DMS79 treated with DMSO at 0.1 percent for 48 hours (cell line): ENCODE measurements at places on chromosomes 3 and 15.

GRCh38 chr3:114730397-114730796 lies 416.7 kb downstream of the ZBTB20 start:
- no peak for DNase-seq

DNA sequence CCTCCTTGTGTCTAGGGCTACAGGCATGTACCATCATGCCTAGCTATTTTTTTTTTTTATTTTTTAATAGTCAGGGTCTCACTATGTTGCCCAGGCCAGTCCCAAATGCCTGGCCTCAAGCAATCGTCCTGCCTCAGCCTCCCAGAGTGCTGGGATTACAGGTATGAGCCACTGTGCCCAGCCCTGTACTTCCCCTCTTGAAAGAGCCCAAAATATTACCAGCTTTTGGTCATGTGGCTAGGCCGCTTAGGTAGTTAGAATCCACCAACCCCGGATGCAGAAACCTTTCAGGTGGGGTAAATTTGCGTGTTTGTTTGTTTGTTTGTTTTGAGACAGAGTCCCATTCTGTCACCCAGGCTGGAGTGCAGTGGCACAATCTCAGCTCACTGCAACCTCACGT lies 132.8 kb upstream of the C2CD4B start:
- no peak for DNase-seq

- peak; percentile 50 for DNase-seq
Observed at GRCh38 chr15:67548862-67549651, 6.6 kb downstream of the MAP2K5 start.

GRCh38 chr3:74115906-74116305 lies 491.2 kb upstream of the PDZRN3 start:
- no peak for DNase-seq

DNA sequence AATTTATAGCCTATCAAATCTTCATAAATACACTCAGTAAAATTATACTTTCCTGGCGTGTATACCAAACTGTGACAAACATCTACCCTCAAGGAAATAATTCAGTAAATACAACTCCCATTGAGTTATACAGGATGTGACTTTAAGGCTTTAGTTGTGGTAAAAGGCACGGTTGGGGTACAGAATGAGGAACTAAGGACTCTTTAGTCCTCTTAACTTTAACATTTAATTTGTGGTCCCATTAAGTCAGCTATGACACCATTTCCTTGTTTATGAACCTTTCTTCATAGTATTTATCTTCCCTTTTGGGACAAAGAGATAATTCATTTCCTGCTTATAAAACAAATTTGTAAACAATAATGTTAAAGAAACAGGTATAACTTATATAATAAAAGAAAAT lies 30.2 kb downstream of the IFT80 start:
- no peak for DNase-seq

- no peak for DNase-seq
Observed at GRCh38 chr3:148828136-148828690, 602 bp downstream of the CPB1 start.

DNA sequence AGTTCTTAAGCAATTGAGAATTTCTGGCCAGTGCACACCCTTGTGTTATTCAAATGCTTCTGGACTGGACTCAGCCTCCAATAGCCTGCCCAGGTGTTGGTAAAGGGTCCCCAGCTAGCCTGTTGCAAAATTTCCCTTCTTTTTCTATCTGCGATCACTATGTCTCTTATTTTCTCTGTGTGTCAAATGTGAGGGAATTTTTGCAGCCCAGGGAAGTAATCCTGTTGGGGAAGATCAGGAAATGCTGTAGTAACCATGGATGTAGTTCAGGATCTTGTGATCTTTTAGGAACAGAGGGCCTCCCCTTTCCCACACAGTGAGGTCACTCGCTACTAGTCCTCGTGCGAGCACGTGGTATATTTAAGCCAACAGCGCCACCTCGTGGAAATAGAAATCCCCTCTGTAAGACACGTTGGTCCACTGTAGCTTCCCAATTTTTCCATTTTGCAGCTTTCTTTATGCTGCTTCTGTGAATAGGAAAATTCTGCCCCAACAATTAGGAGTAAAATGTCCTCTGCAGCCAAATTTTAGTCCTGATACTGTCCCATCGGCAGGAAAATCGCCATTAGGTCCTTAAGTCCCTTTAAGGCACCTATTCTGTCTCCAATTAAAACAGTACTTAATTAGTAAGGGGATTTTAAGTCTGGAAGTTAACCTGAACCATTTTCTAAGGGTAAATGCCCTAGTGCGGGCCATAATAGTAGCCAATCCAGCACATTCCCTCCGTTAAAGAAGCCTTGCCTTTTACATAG lies 4.0 kb upstream of the SMCO1 start:
- no peak for DNase-seq

DNA sequence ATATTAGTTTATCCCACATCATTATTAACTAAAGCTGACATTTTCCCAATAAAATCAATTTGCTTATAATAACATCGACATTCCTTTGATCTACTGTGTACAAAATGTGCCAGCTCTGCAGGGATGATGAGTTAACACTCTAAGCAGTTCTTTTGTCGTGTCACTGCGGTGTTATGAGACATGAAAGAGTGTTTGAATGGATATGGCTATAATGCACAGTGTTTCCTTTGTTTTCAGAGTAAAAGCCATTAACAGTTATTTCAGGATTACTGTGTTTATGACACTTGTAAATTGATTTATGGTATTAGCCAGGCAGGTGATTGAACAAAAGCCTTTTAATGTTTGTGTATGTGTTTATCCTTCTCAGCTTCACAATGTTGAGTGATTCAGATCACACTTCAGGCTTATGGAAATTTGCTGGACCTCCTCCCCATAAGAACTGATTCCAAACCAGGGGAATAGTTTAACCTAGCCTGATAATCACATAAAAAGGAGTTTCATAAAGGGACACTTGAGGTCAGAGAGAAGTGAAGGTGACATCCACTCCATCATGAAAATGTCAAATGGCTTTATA lies 115.7 kb downstream of the CHL1 start:
- DNase-seq = no peak

- DNase-seq = no peak
Observed at GRCh38 chr3:188083011-188083410, 70.9 kb upstream of the LPP start.

DNA sequence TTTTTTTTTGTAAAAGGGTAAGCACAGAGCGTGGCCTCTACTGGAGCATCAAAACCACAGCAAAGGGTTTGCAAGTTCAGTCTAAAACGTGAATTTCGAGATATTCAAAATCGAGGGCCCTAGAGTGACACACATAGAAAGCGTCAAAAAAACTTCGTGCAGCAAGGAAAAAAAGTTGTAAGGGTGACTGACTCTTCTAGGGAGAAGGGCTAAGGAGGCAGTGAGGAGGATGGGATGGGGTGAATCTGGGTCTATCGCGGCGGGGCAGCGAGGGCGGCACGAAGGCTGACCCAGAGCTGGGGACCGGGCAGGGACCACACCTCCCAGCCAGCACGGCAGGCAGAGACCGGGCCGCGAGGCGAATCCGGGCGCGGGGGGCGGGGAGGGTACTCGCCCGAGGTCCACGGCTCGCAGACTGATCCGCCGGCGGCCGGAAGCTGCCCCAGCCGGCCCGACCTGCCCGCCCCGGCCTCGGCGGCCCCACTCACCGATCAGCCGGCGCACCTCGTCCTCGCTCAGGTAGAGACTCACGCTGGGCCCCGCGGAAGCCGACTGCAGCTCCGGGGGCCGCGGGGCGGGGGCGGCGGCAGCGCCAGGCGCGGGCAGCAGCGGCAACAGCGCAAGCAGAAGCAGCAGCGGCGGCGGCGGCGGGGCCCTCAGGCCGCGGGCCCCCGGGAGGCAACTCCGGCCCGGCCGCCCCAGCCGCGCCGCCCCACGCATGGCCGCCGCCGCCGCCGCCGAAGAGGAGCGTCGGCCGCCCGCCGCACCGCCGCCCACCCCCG lies 533 bp downstream of the RYK start:
- DNase-seq = peak; percentile 14

DNA sequence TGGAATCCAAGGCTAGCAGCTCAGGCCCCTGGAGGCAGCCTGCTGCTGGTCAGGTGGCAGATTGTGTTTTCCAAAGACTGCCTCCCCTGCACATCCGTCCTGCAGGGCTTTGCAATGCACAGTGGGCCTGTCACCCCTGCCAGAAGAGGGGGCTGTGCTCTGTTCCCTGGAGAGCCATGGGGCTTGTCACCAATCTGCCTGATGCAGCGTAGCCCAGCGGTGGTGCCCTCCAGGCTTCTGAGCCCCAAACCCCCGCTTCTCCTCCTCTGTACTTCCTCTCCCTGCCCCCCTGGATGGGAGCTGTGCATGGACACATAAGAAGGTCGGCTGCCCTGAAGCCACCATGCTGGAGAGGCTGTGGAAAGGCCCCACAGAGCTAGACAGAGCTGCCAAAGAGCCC lies 10.0 kb upstream of the PLXNA1 start:
- DNase-seq = no peak

GRCh38 chr15:52658955-52659354 lies 20.2 kb downstream of the ATOSA start:
- DNase-seq = no peak

- no peak for DNase-seq
Observed at GRCh38 chr3:168219530-168219929, 123.8 kb upstream of the GOLIM4 start.

DNA sequence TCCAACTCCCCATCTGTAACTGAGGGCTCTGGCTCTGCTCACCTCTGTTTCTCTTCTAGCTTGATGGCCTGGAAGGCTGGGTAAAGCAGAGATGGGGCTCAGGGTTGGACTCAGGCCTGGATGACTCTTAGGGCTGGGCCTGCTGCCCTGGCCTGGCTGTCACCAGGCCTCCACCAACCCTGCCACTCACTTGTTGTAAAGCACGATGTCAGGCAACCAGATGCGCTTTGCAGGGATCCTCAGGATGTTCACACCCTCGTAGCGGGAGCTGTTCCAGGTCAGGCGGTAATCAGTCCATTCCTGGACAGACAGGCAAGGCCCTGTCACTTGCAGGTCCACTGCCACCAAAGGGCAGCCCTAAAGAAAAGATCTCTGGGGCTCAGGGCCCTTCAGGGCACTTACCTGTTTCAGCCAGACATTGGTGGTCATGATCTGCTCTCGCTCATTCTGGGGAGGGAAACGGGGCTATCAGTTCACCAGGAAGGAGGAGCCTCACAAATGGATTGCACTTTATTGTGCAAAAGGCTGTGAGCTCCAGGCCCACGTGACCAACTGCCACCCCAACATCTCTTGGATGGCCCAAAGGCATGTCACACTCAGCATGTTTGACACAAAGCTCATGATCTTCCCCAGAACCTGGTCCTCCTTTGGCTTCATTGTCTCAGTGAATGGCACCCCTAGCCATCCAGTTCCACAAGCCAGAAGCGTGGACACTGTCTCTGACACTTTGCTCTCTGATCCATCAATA lies 9.9 kb downstream of the CHRNB4 start:
- no peak for DNase-seq

DNA sequence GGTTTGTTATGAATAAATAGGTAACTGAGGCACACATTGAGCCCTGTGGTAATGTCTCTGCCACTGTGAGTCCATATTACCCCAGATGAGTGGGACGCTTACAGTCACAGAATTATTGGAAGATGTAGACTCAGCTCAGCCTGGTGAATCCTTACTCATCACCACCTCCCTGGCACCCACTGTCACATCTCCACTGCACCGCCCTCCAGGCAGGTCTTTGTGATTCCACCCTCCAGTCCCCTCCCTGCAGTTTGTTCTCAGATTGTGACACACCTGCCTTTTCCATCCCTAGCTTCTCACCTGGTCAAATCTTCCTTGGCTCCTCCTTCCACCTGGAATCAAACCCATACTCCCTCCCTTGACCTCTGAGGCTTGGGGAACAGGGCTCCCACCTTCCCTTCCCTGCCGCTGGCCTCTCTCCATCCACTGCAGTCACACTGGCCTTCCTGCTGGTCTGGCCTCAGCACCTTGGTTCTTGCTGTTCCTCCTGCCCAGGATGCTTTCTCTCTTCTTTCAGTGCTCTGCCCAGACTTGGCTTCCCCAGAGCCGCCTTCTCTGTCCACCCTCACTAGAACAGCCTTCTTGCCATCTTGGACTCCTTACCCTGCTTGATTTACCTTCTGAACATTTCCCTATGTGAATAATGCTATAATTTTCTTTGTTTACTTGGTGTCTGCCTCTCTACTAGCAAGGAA lies 9.4 kb downstream of the SLC6A20 start:
- peak; percentile 14 for DNase-seq

DNA sequence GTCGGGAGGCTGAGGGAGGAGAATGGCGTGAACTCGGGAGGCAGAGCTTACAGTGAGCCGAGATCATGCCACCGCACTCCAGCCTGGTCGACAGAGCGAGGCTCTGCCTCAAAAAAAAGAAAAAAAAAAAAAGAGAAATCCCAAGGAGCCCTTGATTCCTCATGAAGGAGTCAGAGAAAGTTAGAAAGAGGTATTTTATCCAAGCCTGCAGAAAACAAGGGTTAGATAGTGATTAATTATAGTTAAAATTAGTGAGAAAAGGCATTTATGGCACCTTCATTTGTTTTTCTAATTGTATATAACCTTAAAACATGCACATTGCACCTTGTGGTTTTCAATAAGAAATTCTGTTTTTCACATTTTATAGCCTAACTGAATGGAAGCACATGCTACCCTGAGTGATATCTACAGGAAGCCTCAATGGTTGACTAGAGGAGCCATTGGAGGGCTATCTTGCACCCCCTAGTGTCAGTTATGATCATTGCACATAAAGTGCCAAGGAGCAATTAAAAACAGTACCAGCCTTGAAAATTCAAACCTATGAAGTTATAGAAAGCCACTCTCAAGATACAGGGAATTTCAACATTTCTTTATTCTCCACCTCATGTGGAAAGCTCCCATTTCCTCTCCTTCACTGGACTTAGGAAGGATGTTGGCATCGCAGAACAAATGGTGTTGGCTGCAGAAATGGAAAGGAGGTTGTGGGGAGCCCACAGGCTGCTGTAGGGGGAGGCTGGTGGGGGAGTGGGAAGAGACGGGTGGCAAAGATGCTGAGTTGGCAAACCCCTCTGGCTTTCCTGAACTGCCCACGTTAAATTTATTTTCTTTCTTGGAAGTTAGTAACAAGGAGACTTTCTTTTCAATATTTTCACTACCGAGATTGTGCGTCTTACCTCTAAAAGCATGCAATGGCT lies 48.5 kb downstream of the ITGA11 start:
- no peak for DNase-seq

- DNase-seq = no peak
Observed at GRCh38 chr15:27854601-27855000, 244.5 kb downstream of the OCA2 start.

GRCh38 chr15:81265256-81265943 lies 58.5 kb downstream of the STARD5 start:
- DNase-seq = no peak

GRCh38 chr3:190281308-190282051 lies 40.8 kb downstream of the CLDN1 start:
- no peak for DNase-seq

GRCh38 chr3:18423401-18424212 lies 1.5 kb downstream of the SATB1 start:
- no peak for DNase-seq

DNA sequence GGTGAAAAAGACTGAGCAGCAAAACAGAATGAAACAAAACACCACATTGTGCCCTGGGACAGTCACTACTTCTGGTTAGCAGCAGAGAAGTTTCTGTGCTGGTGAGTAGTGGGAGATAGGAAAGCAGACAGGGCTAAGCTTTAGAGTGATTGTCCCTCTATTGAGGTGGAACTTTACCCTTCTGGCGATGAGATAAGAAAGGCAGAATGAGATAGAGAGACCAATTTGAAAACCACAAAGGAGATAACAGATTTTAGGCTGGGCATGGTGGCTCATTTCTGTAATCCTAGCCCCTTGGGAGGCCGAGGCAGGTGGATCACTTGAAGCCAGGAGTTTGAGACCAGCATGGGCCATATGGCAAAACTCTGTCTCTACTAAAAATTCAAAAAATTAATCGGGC lies 208.5 kb downstream of the TBL1XR1 start:
- DNase-seq = no peak
